ENCODE measurements at places on chromosomes 1 and 21.
A peak's percentile ranks its signal among the peaks of the same experiment; 100 is the strongest.

DNA sequence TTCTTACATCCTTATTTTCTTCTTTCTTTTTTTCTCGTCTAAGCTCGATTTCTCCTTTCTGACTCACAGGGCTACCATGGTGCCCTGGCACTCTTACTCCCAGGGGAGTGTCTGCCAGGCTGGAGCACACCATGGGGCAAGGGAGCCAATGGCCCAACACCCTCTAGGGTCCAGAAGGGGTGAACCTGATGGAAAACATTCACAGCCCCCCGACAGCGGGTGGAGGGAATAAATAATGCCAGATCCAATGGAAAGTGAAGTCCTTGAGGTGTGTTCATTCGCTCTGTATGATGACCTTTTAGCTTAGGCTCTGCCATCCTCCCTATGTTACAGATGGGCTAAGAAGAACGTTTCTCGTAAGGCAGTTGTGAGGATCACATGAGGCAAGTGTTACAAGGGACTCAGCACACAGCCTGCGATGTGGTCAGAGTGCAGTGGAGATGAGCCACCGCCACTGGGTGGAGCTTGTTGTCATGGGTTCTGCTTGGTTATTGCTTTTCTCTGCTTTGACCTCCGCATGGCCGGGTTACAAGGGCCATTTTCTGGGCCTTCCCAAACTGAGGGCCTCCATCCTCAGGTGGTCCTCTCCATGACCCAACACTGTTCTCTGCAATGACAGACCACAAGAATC lies 3.5 kb upstream of the FCMR start:
- DNase-seq, result peak; percentile 75

- DNase-seq, result no peak
Measured at GRCh38 chr1:204977318-204977717, 65.7 kb upstream of the CNTN2 start.

- DNase-seq, result no peak
Measured at GRCh38 chr1:41427122-41427913, 57.2 kb downstream of the EDN2 start.

- DNase-seq, result peak; percentile 87
Measured at GRCh38 chr1:77413541-77414335, 131.9 kb downstream of the AK5 start.

- DNase-seq, result no peak
Measured at GRCh38 chr1:210293171-210293607, 35.5 kb upstream of the HHAT start.

GRCh38 chr1:31911994-31912780 lies 26.0 kb downstream of the PTP4A2 start:
- DNase-seq, result no peak

- no peak for DNase-seq
Measured at GRCh38 chr1:159083013-159083412, 6.4 kb upstream of the AIM2 start.

DNA sequence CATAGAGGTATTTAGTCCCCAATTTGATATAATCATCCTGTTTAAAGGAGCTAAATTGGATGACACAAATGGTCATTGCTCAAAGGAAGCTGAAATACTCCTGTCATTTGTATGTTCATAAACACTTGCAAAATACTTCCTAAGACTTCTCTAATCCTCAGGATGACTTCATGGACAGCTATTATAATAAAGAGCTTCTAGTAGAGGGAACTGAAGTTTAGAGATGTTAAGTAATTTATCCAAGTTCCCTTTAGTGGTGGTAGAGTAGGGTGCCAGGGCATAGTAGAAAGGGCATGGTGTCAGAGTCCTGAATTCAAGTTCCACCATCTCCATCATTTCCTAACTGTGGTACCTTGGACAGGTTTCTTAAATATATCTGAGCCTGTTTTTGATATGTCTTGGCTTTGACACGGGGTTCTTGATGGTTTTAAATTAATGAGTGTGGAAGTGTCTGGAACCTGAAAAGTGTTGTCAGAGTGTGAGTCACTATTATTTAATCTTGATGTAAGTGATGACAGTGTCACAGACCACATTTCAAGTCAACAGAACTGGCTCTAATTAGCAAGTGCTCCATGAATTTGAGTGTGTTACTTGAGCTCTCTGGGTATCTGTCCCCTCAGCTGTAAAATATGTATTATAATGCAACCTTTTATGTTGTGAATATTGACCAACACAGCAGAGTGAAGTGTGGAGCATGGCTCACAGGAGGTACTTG lies 12.1 kb upstream of the GBP6 start:
- no peak for DNase-seq

DNA sequence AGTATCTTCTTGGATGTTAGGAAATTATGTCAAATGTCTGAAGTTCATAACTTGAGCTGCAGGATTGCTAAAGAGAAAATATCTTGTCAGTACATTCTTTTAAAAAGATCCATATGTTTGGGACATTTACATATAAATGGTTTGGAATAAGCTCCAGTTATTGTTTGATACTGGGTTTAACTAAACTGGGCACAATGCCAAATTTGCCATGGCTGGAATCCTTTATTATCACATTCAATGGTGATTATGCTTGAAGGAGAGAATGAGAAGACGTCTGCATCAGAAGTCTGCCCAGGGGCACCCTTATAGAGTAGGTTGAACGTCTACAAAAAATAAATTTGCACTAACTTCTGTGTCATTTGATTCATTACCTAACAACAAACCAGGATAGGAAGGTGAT lies 652.5 kb downstream of the AMY1C start:
- no peak for DNase-seq

- DNase-seq, result no peak
Measured at GRCh38 chr1:7929637-7930036, 11.0 kb downstream of the TNFRSF9 start.

Data from OCI-M1 (cell line).